Neural crest cell (in vitro differentiated cells): ENCODE measurements at places on chromosomes 16 and 17.

GRCh38 chr16:14148569-14148968 is 77.5 kb downstream of the MRTFB start:
- DNase-seq, result no peak

DNA sequence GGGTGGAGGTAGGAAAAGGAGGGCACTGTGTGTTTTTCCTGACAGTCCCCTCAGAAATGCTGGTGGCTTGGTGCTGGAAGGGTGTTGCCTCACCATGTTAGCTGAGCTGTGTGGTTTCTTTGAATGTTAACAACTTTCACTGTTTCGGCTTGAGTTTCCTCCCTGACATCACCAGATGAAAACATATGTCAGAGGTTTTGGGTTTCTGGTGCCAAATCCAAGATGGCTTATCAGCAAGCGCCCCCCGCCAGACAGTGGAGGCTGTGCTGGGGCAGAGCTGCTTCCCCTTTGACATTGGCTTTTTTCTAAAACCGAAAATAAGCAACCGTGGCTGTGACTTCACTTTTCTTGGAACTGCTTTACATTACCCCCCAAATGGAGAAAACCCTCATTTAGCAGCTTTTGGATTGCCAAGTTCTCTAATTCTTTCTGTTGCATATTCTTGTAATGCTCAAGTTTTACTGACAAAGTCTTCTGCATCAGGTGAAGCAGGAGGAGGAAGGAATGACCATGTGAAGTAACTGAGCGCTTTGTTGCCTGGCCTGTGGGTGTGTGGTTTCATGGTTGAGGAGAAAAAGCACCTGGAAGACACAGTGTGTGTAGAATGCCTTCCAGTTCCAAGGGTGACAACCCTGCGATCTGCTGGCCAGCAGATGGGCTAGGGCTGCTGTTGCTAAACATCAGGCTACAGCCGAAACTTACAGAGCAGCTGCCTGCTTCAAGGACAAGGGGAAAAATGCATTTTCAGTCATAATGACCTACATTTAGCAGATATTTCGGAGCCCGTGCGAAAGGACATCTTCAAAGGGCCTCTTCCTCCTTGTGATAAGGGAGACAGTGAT is 9.7 kb downstream of the RMI2 start:
- no peak for DNase-seq

- DNase-seq, result no peak
These were observed 3.9 kb upstream of the SKAP1 start for GRCh38 chr17:48433896-48434295.

DNA sequence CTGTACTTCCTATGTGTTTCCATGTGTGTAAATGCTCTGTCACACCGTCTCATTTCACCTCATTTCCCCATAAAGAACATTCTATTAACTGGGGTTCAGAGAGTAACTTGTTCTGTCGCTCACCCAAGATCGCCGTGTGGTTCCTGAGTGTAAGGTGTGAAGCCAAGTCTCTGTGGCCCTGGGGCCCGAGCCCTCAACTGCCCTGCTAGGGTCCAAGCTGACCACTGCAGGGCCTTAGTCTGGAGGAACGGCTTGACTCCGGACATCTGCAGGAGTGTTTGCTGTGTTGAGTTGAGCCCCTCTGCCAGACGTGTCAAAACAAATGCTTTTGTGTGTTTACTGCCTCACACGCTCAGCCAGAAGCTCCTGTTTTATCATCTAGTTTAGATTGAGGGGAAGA is 244.1 kb downstream of the CCDC182 start:
- DNase-seq, result no peak

GRCh38 chr16:26969589-26970231 is 97.0 kb upstream of the C16orf82 start:
- DNase-seq, result no peak

DNA sequence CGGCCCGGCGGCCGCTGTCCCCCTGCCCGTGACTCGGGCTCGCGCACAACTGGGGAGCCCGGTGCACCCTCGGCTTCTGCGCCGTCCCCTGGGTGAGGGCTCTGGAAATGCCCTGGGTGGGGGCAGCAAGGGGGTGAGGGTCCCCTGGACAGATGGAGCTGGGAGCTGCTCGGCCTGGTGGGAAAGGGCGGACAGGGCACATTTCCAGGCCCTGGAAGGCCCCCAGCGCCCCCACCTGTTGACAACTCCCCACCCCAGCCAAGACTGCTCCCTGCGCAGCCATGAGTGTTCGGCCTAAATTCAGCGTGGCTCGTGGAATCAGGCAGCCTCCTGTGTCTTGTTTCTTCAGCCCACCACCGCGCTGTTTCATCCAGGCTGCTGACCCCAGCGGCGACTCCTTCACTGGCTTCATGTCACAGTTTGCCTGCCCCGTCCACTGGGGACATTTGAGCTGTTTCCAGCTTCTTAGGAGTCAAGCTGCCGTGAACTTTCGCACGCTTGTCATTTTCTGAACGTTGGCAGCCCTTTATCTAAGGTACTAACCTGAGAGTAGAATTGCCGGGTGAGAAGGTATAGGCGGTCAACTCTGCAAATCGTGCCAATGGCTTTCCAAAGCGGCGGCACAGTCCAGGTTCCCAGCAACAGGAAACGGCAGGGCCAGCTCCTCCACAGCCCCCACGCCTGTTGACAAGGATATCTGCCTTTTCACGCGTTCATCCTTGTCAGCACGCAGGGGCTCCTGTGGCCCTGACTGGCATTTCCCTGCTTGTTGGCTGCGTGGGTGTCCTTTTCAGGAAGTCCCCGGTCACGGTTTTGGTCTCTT is 895 bp downstream of the UTS2R start:
- DNase-seq, result no peak

GRCh38 chr16:87129771-87130170 is 187.4 kb downstream of the C16orf95 start:
- DNase-seq, result no peak

GRCh38 chr17:59366040-59366757 is 34.7 kb downstream of the YPEL2 start:
- DNase-seq, result no peak

DNA sequence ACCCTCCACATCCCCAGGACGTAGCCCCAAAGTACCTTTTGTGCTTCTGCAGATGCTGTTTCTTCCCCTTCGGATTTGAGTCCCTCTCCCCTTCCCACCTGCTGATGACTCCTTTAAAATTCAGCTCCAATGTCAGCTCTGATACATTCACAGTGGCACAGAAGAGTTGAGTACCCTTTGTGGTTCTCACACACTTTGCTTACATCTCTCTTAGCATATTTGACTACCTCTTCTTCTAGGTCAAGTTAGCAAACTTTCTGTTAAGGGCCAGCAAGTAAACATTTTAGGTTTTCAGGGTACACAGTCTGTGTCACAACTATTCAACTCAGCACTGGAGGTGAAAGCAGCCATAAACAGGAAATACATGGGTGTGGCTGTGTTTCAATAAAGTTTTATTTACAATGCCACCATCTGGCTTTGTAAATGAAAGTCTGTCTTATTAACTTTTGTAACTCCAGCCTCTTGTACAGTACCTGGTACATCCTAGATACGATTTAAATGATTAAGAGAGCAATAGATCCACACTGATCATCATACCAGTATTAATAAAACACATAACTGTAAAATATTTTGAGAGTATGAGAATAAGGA is 161.7 kb downstream of the SOX9 start:
- no peak for DNase-seq

GRCh38 chr17:5282642-5283217 is 646 bp downstream of the RABEP1 start:
- DNase-seq, result no peak

GRCh38 chr17:78650093-78650715 is 73.0 kb upstream of the DNAH17 start:
- no peak for DNase-seq

GRCh38 chr16:54194334-54194743 is 92.2 kb downstream of the IRX3 start:
- DNase-seq, result no peak

GRCh38 chr17:6276711-6277110 is 158.2 kb downstream of the AIPL1 start:
- no peak for DNase-seq

- no peak for DNase-seq
These were observed 3.6 kb downstream of the USP7 start for GRCh38 chr16:8959921-8960787.

DNA sequence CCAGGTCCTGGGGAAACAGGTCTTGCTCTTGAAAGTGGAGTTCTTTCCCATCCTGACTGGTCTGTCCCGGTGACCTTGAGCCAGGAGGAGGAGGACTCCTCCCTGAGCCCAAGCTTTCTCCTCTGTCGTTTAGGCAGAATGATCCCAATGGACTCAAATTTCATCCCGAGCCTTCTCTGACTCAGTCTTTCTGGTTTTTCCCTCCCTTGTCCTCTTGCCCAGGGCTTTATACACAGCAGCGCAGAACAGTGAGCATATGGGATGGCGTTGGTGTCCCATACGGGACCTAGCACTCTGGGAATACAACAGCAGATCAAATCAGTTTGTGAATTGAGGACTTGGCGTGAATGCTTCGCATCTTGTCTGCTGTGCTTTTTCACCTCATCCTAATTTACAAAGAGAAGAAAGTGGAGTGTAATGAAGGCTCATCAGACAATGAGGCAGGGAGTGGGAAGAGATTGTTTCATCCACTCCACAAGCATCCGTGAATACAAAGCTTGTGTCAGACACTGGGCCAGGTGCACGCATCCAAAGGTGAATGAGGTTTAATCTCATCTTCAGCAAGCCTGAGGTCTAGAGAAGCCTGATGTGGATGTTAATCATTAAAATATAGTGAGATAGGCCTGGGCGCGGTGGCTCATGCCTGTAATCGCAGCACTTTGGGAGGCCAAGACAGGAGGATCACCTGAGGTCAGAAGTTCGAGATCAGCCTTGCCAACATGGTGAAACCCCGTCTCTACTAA is 1.1 kb upstream of the XYLT1 start:
- no peak for DNase-seq

DNA sequence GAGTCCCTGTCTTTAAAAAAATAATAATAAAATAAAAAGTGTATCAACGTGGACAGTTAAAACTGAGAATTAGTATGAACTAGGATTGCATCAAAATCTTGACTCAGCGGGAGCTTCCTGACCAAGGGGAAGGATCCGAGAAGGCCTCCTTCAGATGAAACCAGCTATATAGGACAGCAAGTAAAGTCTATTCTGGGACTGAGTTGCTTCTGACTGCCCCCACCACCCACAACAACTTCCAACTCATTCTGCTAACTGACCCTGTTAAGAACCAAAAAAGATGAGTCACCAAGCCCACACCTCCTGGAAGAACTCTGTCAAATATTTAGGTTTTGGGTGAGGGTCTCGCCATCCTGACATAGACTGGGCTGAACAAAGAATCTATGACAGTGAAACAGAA is 24.9 kb downstream of the MPP3 start:
- no peak for DNase-seq

DNA sequence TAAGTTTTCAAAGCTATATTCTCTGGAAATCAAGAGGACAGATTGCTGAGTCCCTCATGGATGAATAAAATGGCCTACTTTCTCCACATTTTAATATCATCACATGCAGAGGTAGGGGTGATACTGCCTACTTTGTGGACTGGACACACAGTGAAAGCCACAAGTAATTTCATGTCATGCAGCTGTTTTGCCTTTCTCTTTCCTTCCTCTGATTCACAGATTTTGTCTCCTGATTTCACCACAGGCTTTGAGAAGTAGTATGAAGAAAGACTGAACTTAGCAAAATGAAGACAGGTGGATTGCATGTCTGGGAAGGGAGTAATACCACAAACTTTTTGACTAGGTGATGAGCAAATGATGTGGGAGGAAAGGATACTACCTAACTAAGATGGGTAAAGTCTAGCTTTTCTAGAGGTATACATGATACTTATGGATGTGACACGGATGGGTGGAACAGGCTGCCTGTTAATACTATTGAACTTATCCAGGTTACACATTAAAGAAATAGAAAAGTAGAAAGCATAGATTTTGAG is 478.4 kb upstream of the GOT2 start:
- DNase-seq, result no peak

DNA sequence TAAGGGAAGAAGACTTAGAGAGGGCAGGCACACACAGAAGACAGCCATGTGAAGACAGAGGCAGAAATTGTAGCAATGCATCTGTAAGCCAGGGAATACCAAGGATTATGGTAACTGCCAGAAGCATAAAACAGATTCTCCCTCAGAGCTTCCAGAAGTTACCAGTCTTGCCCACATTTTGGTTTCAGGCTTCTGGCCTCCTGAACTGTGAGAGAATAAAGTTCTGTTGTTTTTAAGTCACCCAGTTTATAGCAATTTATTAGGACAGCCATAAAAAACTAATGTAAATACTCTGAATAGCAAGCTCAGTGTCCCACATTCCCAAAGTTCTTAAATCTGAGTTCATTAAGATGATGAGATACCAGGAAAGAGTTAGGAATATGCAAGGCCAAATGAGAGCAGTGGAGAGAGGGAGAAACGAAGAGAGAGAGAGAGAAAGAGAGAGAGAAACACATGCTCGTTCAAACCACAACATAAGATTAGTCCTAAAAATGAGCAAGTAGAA is 123.4 kb downstream of the HS3ST3A1 start:
- DNase-seq, result no peak

GRCh38 chr17:4272213-4272971 is 8.6 kb upstream of the ANKFY1 start:
- DNase-seq, result no peak

DNA sequence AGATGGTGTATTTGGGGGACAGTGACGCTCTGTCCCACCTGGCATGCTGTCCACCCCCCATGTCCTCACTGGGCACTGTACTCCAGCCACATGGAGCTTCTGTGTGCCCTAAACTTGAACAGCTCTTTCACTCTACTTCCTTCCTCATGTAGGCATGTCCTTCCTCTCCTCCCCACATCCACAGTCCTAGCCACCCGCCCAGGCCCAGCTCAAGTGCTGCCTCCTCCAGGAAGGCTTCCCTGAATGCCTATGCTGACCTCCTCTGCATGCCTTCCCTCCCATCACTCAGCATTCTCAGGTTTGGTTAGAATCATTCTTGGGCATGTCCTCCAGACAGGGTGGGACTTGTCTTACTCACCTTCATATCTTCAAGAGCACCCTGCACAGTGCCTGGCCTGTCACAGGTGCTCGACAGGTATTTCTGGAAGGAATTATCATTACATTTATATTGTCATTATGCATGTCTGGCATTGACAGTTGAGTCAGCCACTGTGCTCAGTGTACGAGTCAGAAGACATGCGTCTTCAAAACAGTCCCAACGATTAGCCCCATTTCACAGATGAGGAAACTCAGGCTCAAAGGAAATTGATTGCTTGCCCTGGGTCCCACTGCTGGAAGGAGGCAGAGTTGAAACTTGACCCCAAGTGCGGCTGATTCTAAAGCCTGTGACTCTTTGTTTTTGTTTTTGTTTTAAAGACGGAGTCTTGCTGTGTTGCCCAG is 42.1 kb upstream of the TOB1 start:
- no peak for DNase-seq

DNA sequence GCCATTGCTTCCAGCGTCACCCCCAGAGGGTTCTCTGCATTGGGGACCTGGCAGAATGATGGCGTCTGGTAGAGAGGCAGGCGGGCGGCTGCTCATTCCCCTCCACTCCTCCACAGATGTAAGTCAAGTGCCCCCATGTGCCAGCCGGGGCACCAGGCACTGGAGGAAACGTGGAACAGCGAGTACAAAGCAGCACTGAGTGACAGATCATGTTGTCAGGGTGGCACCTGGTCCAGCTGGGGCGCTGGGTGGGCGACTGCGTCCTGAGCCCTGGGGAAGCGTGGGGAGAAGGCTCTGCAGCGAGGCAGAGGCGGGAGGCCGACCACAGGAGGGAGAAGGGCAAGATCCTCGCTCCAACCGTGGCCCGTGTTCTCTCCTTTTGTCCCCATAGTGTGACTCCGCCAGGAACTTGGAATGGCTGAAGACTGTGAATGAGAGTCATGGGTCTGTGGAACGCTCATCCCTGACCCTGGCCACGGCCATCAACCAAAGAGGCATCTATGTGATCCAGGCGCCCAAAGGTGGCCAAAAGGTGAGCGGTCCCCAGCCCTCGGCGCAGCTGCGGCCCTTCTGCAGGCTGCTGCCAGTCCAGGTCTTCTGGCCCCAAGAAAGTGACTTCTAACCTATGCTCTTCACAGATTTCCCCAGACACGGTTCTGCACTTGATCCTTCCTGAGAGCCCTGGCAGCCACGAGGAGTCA is 76.7 kb downstream of the RNF213 start:
- DNase-seq, result no peak
